ENCODE measurements at places on chromosomes 2 and 18.

DNA sequence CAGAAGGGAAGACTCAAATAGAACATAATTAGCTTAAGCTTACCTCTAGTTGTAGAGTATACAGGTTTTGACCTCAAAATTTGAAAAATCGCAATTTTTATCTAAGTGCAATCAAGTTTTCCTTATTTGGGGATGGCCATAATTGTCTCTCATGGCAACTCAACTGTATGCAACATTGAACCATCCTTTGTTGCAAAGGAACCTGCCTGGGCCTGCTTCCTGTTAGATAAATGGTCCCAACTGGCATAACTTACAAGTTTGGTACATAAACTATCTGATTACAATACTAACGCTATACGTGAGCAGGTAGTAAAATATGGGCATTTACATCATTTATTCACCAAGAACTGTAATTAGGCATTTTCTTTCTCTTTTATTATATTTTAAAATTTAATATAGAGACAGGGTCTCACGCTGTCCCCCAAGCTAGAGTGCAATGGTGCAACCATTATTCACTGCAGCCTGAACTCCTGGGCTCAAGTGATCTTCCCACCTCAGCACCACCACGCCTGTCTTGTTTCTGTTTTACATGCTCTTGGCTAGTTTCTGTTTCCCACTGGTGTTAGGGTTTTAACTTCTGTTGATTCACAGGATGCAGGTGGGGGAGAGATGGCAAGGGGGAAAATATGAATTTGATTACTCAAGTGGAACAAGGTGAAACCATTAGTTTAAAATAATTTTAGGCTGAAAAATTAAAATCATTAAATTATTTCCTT lies 55.3 kb upstream of the B3GNT2 start:
- no peak for DNase-seq

- DNase-seq: no peak
Observed at GRCh38 chr2:181892799-181893435, 1.4 kb downstream of the ITPRID2 start.

GRCh38 chr2:65276609-65277008 lies 49.0 kb downstream of the ACTR2 start:
- DNase-seq: no peak

- DNase-seq: no peak
Observed at GRCh38 chr2:106057206-106057605, 136.9 kb downstream of the UXS1 start.

- DNase-seq: no peak
Observed at GRCh38 chr2:74026687-74027241, 42.1 kb downstream of the TET3 start.

GRCh38 chr2:217623281-217623912 lies 379.4 kb downstream of the TNS1 start:
- no peak for DNase-seq

GRCh38 chr18:63185984-63186383 lies 133.6 kb downstream of the BCL2 start:
- no peak for DNase-seq

- no peak for DNase-seq
Observed at GRCh38 chr2:240207661-240208060, 67.2 kb upstream of the OTOS start.

GRCh38 chr2:236657801-236658200 lies 88.2 kb downstream of the ACKR3 start:
- no peak for DNase-seq

GRCh38 chr2:70420143-70420542 lies 118.3 kb upstream of the FAM136A start:
- no peak for DNase-seq

DNA sequence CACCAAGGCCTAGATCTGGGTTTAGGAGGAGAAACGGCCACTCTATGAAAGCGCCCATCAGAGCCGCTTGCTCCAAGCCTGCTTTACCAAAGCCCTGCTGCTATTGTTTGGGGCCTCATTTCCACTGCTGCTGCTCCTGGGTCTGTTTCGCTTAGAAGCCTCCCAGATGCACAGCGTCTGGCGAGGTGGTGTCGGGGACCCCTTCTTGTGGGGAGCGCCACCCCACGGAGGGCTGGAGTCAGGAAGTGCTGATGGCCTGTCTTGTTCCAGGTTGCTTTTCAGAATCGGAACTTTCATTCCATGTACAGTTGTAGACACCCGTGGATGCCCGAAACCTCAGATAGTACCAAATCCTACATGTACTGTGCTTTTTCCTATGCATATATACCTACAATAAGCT lies 204.9 kb upstream of the TWIST2 start:
- DNase-seq: no peak

DNA sequence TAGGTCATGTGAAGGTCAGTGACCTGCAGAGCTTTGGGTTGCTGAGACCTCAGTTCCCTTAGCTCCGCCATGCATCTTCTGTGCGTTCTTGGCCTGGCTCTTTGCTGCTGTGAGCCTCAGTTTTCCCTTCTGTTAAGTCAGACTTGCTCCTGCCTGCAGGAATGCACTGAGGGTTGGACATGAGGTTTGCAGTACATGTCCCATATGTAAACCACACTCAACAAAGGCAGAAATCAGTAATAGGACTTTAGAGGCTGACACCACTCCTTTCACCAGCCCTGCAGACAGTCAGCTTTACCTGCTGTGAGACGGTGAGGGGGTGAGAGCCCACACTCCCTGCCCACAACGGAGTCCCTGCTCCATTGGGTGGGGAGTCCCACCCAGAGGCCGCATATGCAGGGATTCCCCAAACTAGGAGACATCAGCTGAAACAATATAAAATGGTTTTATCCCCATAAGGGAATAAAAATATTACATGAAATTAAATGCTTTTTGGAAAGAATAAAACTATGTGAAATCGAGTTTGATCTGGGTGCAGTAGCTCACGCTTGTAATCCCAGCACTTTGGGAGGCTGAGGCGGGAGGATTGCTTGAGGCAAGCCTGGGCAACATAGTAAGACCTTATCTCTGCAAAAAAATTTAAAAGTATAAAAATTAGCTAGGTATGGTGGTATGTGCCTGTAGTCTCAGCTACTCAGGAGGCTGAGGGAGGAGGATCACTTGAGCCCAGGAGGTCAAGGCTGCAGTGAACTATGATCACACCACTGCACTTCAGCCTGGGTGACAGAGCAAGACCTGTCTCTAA lies 55.1 kb downstream of the MYO7B start:
- DNase-seq: no peak

DNA sequence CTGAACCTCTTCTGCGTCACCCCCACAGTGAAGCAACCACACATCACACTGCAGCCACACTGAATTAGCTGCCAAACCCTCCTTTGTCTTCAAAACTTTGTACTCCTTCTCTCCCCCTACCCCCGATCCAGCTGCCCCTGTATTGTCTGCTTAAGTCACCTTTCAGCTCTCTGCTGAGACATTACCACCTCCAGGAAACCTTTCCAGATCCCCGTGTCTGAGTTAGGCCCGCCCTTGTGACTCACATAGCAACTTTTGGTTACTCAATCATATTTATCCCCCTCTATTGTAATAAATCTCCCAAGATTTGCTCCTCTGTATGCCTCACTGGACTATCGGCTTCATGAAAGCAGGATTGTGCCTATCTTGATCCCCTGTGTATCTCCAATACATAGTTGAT lies 82.8 kb upstream of the CDCA7 start:
- no peak for DNase-seq

GRCh38 chr2:18861951-18862350 lies 272.6 kb upstream of the NT5C1B start:
- DNase-seq: no peak
